NCI-H1105 (cell line): ENCODE measurements at places on chromosomes 7 and 10.

DNA sequence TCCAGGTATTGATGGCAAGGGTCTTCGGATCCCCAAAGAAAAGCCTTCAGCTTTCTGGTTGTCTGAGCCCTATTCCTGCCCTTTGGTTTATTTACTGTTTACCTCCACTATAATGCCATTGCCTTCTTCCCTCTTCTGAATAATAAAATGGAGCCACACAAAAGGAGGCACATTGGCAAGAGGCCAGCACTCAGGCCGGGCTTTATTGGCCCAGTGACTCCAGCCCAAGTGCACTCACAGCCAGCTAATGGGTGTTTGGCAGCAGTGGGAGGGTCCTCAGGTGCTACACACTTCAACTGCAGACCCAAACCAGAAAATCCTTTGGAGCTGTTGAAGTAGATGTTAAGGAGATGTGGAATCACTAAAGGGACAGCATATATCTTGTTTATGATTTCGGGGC, 336.0 kb downstream of the PLXNA4 start:
- peak; percentile 77 for DNase-seq

DNA sequence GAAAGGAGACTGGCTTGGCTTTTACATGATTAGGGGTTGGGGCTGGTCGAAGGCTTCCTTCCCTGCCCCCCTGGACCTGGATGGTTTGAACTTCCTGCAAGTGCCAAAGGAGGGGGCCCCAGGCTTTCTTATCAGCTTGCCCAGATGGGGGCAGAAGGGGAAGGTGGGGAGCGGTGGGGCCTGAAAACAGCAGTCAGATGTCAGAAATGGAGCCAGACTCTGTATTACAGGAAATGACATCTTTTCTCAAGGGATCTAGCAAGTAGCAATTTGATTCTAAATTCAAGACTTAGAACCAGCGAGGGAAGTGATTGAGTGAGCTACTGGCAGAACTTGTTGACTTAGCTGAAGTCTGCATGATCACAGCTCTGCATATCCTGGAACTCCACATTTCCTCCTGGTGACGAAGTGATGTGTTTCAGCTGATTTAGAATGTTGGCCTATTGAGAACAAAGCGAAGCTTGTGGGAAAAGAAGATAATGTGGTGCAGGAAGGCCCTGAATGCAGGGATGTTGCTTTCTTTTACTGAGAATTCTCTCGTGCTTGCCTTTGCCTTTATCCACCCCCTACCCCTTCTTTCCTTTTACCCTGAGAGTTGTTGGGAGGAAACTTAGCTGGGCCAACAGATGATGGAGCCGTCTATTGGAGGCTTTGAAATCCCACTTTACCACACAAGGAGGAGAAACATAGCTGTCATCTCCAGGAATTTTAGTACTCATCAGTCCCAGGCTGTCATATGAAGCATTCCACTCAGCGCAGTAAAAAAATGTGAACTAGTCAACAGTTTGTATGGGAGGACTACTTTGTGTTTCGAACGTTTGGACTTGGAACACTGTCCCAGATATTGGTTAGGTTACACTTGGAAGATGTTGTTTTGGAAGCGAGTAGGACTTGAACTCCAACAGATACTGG, 43.2 kb downstream of the CCNY start:
- no peak for DNase-seq

DNA sequence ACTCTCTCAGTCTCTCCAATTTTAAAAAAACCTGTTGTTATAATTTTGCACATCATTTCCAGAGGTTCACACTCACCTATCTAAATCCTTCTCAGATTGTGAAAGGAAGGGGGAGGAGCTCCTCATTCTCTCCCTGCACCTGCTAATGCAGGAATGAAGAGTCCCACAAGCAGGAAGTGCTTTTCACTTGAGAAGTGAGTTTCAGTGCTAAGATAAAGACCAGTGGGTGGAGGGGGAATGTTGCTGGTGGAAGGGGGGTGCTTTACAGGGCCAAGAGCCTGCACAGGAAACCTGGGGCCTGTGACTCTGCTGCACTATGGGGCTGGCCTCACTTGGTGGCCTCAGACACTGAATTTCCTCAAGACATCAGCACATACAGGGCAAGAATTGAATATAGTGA, 176.4 kb downstream of the PTPN20 start:
- no peak for DNase-seq

- DNase-seq, result no peak
Observed at GRCh38 chr10:103060575-103060974, 132.5 kb downstream of the NT5C2 start.

DNA sequence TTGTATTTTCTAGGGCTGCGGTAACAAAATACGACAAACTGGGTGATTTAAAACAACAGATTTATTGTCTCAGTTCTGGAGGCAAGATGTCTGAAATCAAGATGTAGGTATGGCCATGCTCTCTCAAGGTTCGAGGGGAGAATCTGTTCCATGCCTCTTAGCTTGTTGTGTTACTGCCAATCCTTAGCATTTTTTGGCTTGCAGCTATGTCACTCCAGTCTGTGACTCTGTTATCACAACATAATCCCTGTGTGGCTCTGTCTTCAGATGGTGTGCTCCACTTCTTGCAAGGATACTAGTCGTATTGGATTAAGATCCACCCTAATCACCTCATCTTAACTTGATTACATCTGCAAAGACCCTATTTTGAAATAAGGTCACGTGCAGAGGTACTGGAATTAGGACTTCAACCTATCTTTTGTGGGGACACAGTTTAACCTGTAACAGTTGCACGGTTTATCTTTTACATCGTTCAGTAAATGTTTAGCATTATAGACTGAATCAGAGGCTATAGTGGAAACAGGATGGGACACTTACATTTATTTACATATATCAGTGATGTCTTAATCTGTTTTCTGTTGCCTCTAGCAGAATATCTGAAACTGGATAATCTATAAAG, 3.1 kb downstream of the C1GALT1 start:
- DNase-seq, result no peak

- no peak for DNase-seq
Observed at GRCh38 chr7:148286150-148286549, 304.4 kb upstream of the C7orf33 start.

DNA sequence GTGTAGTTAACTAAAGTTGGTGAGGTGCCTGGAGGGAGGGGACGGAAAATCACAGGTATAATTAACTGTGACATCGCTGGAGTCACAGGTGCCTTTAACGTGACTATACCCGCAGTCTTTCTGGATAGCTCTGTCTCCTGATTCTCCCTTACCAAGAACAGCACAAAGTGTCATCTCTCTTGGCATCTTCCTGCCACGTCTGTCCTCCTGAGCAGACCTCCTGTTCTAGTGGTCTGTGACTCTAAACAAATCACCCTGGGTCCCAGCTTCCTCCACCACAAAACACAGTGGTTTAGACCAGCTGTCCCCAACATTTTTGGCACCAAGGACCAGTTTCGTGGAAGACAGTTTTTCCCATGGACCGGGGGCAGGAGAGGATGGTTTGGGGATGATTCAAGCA, 90.5 kb downstream of the CALN1 start:
- no peak for DNase-seq

GRCh38 chr7:109476409-109476808, 906.7 kb downstream of the DNAJB9 start:
- DNase-seq, result peak; percentile 42

DNA sequence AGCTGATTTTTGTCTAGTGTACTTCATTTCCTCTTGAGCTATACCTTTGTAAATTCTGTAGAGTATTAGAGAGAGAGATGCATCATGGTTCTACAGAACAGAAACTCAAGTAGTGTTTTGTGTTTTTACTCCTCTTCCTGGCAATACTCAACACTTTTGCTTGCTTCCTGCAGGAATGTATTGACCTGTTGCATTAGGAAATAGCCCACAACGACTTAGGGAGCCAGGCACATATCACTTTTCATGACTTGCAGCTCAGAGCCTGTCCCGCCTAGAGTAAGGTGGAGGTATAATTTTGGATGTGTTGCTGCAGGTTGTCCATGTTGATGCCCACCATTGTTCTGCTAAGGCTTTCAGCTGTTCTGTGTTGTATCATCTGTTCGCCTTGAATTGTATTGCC, 216.3 kb downstream of the SDK1 start:
- DNase-seq, result no peak

GRCh38 chr10:48234787-48235186, 39.7 kb downstream of the FRMPD2 start:
- DNase-seq, result no peak

GRCh38 chr10:123883673-123884320, 7.8 kb downstream of the CPXM2 start:
- DNase-seq, result no peak

- no peak for DNase-seq
Observed at GRCh38 chr10:16481052-16481728, 40.5 kb downstream of the C1QL3 start.

DNA sequence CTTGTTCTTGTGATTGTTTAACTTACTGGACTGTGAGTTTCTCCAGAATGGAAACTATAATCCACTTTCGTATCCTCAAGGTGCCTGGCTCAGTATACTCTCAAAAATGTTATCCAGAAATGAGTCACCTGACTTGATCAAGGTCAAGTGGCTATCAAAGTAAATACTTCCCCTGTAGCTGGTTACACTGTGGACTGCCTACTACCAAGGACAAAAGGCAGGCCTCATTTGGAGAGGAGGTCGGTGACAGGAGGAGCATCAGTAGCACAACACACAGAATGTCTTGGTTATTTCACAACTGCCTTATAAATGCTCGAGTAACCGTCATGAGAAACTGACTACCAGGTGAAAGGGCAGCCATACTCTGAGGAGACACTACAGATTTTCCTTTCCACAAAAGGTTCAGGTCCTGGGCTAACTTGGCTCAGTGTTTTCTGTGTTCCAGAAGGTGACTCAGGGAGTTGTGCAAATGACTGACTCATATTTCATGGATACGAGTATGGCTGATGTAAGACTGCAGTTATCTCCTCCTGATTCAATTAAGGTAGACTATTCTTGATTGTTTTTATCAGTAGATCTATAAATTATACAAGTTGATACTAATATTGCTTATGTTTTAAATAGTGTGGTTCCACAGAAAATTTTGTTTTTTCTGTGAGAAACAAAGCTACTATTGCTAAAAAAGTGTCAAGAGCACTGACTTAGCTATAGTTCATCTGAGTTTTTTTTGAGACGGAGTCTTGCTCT, 4.2 kb upstream of the CCNY start:
- DNase-seq, result no peak

GRCh38 chr7:27104341-27105058, 2.0 kb upstream of the HOXA2 start:
- DNase-seq, result no peak

DNA sequence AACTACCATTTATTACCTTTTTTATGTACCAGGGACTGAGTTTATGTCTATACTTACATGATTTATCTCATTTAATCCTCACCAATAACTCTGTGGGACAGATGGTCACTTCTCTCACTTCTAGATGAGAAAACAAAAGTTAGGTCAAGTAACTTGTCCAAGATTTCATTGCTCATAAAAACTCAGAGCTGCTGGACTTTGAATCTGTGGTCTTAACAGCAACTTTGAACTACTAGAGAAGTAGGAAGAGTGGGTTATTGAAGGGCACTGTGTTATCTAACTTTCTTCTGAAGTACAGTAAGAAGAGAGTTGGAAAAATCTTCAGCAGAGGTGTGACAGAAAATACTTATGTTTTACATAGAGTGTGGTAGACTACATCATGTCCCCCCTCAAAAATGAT, 214.2 kb upstream of the BMPER start:
- DNase-seq, result no peak

- no peak for DNase-seq
Observed at GRCh38 chr10:132945125-132945893, 2.9 kb upstream of the CFAP46 start.

DNA sequence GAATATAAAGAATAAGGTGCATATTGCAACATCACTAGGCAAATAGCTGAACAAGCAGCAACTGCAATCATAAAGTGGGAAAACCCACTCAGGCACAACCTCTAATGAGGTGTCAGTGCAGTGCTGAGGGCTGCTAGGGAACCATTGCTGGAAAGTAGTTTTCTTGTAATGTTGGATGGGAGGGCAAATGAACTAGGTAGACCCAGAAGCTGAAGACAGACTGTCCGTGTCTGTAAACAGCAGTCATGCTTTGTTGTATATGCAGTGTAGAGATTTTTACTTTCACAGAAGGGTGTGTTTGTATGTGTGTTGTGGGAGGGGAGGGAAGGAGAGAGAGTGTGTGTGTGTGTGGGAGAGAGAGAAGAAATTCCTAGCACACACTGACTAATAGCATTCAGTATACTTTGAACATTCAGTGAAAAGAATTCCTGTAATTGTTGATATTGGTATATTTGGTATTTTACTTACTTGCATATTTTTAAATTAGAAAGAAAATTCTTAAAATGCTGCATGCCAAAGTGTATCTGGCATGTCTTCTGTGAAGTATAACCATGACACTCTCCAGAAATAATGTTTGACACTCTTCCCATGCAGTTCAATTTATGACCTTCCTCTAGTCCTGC, 28.8 kb downstream of the ITGB8 start:
- DNase-seq, result no peak

DNA sequence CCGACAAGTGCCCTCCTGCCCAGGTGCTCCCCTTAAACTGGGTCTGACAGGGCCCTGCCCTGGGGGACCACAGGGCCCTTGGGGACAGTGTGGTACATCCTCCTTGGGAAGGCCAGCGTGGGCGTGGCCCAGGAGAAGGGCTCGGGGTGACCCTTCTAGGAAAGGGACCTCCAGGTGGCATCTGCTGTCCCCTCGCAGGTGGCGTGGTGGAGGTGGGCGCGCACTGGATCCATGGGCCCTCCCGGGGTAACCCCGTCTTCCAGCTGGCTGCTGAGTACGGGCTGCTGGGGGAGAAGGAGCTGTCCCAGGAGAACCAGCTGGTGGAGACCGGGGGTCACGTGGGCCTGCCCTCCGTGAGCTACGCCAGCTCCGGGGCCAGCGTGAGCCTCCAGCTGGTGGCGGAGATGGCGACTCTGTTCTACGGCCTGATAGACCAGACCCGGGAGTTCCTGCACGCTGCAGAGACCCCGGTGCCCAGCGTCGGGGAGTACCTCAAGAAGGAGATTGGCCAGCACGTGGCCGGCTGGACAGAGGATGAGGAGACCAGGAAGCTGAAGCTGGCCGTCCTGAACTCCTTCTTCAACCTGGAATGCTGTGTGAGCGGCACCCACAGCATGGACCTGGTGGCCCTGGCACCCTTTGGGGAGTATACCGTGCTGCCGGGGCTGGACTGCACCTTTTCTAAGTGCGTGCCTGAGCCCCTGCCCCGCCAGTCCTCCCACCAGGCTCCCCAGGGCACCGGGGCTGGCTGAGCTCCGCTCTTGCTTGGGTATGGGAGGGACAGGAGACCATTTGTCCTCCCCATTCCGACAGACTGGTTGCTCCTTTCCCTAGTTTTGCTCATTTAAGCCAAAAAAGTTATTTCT, 972 bp downstream of the PAOX start:
- DNase-seq, result no peak
